Panc1 (cell line): ENCODE measurements at places on chromosomes 5 and 9. TPM values are rescaled to one million over a fixed set of nuclear protein-coding genes. Genes with fewer than 3 reads are reported as not detected.

Gene VLDLR
- 2.1 TPM for total RNA-seq

Gene SUSD3
- 5.0 TPM for total RNA-seq

Gene GBGT1
- total RNA-seq, result 1.8 TPM

Gene RORB
- total RNA-seq, result 0.08 TPM

Gene NUTM2F
- not detected for total RNA-seq

Gene DROSHA
- total RNA-seq, result 98.1 TPM

Gene ROR2
- 5.9 TPM for total RNA-seq

Gene WDR31
- 0.80 TPM for total RNA-seq

Gene SEC24A
- 22.7 TPM for total RNA-seq

Gene TLE1
- 12.9 TPM for total RNA-seq

Gene IFNB1
- not detected for total RNA-seq

Gene PCAT7
- 0.59 TPM for total RNA-seq

Gene IER5L
- total RNA-seq, result 44.6 TPM

Gene SHISAL2B
- total RNA-seq, result not detected

Gene CYLC2
- not detected for total RNA-seq

Gene SLC25A48
- total RNA-seq, result not detected

Gene DNLZ
- 26.5 TPM for total RNA-seq

Gene SLC36A3
- not detected for total RNA-seq

Gene TMEM171
- 2.1 TPM for total RNA-seq

Gene SIGMAR1
- 131 TPM for total RNA-seq

Gene CDH6
- total RNA-seq, result 0.36 TPM

Gene ANKRD55
- total RNA-seq, result not detected

Gene FCHSD1
- total RNA-seq, result 32.8 TPM

Gene MRPS27
- total RNA-seq, result 67.2 TPM

Gene ZER1
- total RNA-seq, result 16.2 TPM

Gene ATG12
- 52.0 TPM for total RNA-seq

Gene PRKAA1
- 75.8 TPM for total RNA-seq

Gene TXNDC8
- total RNA-seq, result not detected

Gene WNK2
- total RNA-seq, result 13.7 TPM

Gene HTR4
- not detected for total RNA-seq

Gene TOR4A
- total RNA-seq, result 37.1 TPM

Gene SLCO6A1
- not detected for total RNA-seq

Gene SPINK5
- not detected for total RNA-seq

Gene LRRC26
- total RNA-seq, result 0.69 TPM

Gene ZNF454
- 0.10 TPM for total RNA-seq

Gene SLC46A2
- total RNA-seq, result not detected

Gene LHX3
- total RNA-seq, result 0.13 TPM

Gene PCDHGA9
- 0.15 TPM for total RNA-seq

Gene TLN1
- 347 TPM for total RNA-seq

Gene LRRC19
- not detected for total RNA-seq

Gene MAMDC4
- total RNA-seq, result 6.3 TPM

Gene SNCB
- 0.77 TPM for total RNA-seq

Gene CCL27
- 0.95 TPM for total RNA-seq

Gene PROB1
- 2.3 TPM for total RNA-seq
